ENCODE measurements at places on chromosomes 4 and X. TPM values are rescaled to one million over a fixed set of nuclear protein-coding genes. Genes with fewer than 3 reads are reported as not detected.

XPNPEP2 gene
- total RNA-seq = not detected

SLITRK4 gene
- total RNA-seq = 0.76 TPM

NLGN3 gene
- total RNA-seq = 0.21 TPM

TRAM1L1 gene
- total RNA-seq = not detected

OPHN1 gene
- 2.6 TPM for total RNA-seq

DNA sequence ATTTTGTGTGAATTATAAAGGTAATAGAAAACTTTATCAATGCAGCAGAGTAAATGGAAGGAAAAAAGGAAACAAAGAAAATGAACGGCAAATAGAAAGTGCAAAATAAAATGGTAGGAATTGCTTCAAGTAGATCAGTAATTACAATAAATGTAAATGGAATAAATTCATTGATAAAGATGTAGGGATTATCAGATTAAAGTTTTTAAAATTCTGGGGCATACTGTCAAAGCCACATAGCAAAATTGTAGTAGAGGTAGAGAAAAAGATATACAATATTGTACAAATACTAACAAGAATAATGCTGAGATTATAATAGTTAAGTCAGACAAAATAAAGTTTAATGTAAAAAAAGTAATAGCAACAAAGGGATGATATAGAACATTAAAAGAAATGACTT lies 94.7 kb downstream of the SMIM20 start:
- H3K4me3 ChIP-seq = no peak overlapping the region
- no peaks in the 10 kb centered on the region for H3K36me3 ChIP-seq
- no peak overlapping the region for H3K27ac ChIP-seq
- no peaks in the 10 kb centered on the region for H3K27me3 ChIP-seq
- H3K4me1 ChIP-seq = peaks cover under 1% of the 10 kb centered on the region
- DNase-seq = no peak

DNA sequence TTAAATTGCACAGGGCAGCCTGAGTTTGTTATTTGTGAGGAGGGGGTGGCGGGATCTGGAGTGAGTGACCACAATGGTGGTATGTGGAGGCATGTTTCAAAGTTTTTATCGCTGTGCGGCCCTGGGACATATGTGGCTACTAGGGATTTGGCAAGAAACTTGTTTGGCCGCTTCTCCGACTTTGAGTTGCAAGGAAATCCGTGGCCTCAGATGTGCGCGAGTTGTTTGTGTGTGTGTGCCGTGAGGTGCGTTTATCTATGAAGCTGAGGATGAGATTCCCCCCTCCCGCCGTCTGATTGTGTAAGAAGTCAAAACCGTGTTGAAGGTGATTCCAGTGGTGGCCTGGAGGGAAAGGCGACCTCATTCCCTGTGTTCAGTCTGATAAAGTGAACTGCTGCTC lies 1.4 kb downstream of the JADE3 start:
- no peak for DNase-seq
- no peaks in the 10 kb centered on the region for H3K36me3 ChIP-seq
- H3K4me3 ChIP-seq = peak overlapping the region; percentile 76
- no peaks in the 10 kb centered on the region for H3K27me3 ChIP-seq

DNA sequence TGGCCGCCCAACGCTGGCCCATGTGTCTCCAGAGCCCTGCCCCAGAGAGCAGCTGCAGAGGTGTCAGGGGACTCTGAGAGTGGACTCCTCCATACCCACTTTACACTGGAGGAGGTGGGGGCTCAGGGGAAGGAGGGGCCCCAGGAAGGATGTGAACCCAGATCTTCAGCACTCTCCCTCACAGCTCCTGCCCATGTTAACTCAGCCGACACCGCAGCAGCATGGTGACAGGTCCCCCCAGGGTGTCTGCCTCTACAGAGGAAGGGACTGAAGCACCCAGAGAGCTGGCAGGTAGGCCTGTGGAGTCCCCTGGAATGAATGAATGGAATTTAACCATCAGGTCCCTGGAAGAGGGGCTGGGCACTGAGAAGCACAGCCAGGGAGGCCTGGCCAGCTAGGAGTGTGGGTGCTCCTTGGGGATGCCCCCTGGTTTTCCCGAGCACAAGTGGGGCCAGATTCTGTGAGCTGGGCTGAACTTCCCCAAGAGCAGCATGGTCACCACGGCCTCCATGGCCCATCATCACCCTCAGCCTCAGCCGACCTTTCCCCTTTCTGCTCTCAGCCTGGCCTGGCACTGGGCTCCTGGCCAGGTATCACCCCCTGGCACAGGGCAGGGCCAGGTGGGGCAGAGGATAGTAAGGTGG lies 21.9 kb downstream of the SH3BP2 start:
- no peak overlapping the region for H3K4me3 ChIP-seq
- H3K36me3 ChIP-seq = no peaks in the 10 kb centered on the region
- H3K27me3 ChIP-seq = no peaks in the 10 kb centered on the region
- peaks cover 53% of the 10 kb centered on the region for H3K4me1 ChIP-seq

GRCh38 chr4:158162631-158163030 lies 10.2 kb downstream of the GASK1B start:
- H3K4me1 ChIP-seq = peaks cover 24% of the 10 kb centered on the region
- DNase-seq = no peak
- H3K27me3 ChIP-seq = no peaks in the 10 kb centered on the region
- H3K27ac ChIP-seq = no peak overlapping the region
- no peak overlapping the region for H3K4me3 ChIP-seq

GRCh38 chr4:38948551-38948950 lies 80.9 kb downstream of the FAM114A1 start:
- no peaks in the 10 kb centered on the region for H3K36me3 ChIP-seq
- H3K27ac ChIP-seq = peak overlapping the region; percentile 65

- DNase-seq = no peak
- H3K4me1 ChIP-seq = no peaks in the 10 kb centered on the region
- H3K4me3 ChIP-seq = no peak overlapping the region
- no peaks in the 10 kb centered on the region for H3K36me3 ChIP-seq
Measured at GRCh38 chr4:167702391-167702790, 389.9 kb upstream of the ANXA10 start.

DNA sequence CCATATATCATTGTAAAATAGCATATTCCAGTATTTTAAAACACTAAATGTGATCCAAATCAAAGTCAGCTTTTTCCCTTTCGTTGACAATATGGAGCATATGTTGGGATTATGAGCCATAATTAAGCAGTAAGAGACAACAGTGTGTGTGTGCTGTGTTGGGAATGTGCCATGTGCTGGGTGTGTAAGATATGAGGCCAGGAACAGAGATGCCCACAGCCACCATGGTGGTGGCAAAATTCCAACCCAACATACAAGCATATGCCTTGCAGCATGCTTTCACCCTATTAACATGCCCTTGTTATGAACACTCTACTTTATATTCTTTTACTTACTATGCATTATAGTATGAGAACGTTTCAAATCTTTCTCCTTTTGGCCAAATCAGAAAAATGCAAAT lies 1560.4 kb upstream of the TENM3 start:
- H3K27ac ChIP-seq = no peak overlapping the region
- no peaks in the 10 kb centered on the region for H3K27me3 ChIP-seq
- DNase-seq = no peak
- H3K4me1 ChIP-seq = no peaks in the 10 kb centered on the region
- no peak overlapping the region for H3K4me3 ChIP-seq

DNA sequence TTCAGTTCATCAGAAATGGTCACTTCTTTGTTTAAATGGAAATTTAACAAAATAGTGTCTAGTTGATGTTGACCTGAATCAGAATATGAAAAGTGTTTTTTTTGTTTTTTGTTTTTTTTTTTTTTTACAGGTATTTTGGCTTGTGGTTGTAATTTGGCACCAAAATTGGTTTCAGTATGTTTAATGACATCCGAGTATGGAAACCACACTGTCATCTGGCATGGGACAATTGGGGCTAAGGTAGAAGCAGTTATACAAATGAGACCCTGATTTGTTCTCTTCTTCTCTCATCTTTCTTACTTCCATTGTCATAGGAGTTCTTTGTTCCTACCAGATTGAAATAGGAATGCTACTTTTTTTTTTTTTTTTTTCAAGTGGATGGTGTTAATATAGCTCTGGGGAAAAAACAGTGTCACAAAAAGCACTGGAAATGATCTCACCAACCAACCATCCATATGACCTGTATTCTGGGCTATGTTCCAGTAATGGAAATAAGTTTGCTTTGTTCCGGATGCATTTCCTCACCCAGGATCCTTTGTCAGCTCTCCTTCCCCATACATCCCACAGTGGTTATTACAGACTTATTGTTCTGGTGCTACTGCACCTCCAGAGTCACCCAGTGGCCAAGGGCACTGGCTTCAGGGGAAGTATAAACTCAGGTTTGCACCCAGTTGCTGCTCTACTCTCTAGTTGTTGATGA lies 95.8 kb downstream of the ATXN3L start:
- H3K4me3 ChIP-seq = no peak overlapping the region
- DNase-seq = no peak
- H3K4me1 ChIP-seq = no peaks in the 10 kb centered on the region
- H3K27me3 ChIP-seq = no peaks in the 10 kb centered on the region

DNA sequence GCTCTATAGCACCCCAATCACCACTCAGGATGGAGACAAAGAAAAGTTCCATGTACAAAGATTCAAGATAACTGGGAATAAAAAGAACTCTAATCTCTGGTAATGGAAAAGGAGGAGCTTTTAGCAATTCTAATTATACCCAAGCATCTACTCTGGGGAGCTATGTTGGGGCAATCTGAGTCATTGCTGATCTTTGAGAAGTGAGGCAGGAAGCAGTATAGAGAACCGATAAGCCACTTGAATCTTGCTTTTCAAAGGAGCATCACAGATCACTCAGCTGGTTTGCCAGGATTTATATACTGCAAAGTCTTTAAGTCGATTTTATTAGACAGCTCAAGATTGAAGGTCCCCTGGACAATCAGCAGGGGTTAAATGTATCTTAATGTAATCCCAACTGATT lies 220.0 kb downstream of the ENOX2 start:
- DNase-seq = no peak
- no peaks in the 10 kb centered on the region for H3K27me3 ChIP-seq
- no peaks in the 10 kb centered on the region for H3K4me1 ChIP-seq
- no peaks in the 10 kb centered on the region for H3K36me3 ChIP-seq
- H3K27ac ChIP-seq = no peak overlapping the region
- no peak overlapping the region for H3K4me3 ChIP-seq

- H3K27me3 ChIP-seq = no peaks in the 10 kb centered on the region
- no peak for DNase-seq
- H3K36me3 ChIP-seq = no peaks in the 10 kb centered on the region
Measured at GRCh38 chr4:51895816-51896408, 53.0 kb downstream of the DCUN1D4 start.

- H3K36me3 ChIP-seq = no peaks in the 10 kb centered on the region
- no peak overlapping the region for H3K27ac ChIP-seq
- no peak for DNase-seq
- no peaks in the 10 kb centered on the region for H3K27me3 ChIP-seq
- no peak overlapping the region for H3K4me3 ChIP-seq
Measured at GRCh38 chrX:153320555-153321184, 897 bp downstream of the PNMA6F start.

- H3K4me3 ChIP-seq = no peak overlapping the region
- no peaks in the 10 kb centered on the region for H3K4me1 ChIP-seq
- H3K27ac ChIP-seq = no peak overlapping the region
- no peaks in the 10 kb centered on the region for H3K27me3 ChIP-seq
- no peak for DNase-seq
Measured at GRCh38 chr4:54390670-54391069, 161.6 kb downstream of the PDGFRA start.

Data from esophagus squamous epithelium (tissue), 5 donors.